ENCODE measurements at places on chromosomes 16 and 17.

DNA sequence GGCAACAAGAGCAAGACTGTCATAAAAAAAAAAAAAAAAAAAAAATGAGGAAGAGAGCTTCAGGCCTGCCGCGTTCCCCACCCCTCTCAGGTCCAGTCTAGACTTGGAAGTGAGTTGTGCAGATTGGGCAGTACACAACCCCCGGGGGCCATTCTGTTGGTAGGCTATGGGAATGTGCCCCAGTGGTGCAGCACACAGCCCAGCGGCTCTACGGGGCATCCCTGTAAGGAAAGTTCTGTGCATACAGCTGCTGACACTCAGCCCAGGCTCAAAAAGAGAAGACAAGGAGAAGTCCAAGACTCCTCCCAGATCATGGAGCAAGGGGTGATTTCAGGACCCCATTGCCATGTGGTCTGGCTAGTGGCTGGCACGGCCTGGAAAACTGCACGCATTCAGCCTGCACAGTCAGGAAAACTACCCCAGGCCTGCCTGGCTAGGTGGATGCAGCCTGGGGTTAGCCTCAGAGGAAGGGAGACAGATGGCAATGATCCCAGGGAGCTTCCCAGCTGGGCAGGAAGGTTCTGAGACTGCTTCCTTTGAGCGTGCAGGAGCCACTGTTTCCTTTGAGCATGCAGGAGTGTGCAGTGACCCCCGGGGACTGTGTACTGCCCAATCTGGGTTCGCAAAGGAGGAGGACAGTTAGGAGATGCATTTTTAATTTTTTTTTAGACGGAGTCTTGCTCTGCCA is 44.8 kb downstream of the PECAM1 start:
- no peak overlapping the region for H3K4me3 ChIP-seq
- H3K27ac ChIP-seq = no peak overlapping the region
- H3K4me1 ChIP-seq = no peaks in the 10 kb centered on the region
- H3K27me3 ChIP-seq = no peaks in the 10 kb centered on the region
- H3K36me3 ChIP-seq = no peaks in the 10 kb centered on the region

DNA sequence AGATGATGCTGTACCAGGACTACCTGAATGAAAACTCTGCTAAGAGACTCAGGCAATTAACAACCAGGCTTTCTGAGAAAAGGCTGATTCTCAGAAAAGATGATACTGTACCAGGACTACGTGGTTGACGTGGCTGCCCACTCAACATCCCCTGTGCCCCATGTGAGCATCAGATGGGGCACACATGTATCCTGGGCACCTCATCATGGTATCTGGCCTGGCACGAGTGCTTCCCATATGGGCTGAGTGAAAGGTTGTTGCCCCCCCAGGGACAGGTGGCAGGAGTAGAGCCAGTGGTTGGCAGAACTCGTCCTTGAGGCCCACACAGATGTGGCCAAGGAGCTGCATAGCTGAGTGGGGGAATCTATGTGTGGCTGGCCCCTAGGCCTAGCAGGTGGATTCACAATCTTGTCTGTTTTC is 3.5 kb upstream of the CES4A start:
- no peaks in the 10 kb centered on the region for H3K36me3 ChIP-seq
- no peak for DNase-seq
- H3K4me3 ChIP-seq = no peak overlapping the region
- H3K4me1 ChIP-seq = no peaks in the 10 kb centered on the region

- H3K27ac ChIP-seq = no peak within 1 kb of the TSS
- DNase-seq = no peak
- H3K4me1 ChIP-seq = no peaks in the 10 kb centered on the region
Observed at GRCh38 chr16:4241928-4242283, at the start of gene SRL. Gene SRL (minus strand): TSS chr16:4242080. CDS start chr16:4242067, 13 bp downstream.

- no peaks in the 10 kb centered on the region for H3K4me1 ChIP-seq
- H3K36me3 ChIP-seq = no peaks in the 10 kb centered on the region
- no peak overlapping the region for H3K27ac ChIP-seq
- DNase-seq = no peak
- H3K4me3 ChIP-seq = no peak overlapping the region
Observed at GRCh38 chr16:47876511-47876910, 279.3 kb downstream of the ABCC12 start.

DNA sequence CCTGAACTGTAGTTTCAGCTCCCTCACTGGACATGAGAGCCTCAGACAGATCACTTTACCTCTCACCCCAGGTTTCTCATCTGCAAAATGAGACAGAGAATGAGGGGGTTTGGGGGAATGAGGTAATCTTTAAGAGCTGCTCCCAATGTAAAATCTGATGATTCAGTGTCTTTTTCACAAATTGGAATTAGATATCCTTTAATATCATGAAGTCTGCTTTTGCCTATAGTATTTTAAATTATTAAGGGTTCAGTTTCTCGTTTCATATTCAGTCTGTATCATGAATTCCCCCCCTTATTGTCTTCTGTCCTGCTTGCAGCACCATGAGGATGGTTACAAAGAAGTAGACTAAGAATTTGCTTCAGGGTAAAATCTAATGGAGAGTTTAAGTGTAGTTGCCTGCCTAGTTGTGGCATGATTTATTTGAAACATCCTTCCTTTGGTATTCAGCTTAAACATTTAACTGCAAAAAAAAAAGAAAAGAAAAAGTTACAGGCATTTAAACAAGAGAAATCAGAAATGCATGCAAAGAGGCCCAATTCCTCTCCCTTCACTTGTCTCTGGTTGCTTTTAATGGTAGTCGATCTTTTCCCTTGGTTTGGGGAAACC is 77.3 kb downstream of the WNT3 start:
- H3K4me1 ChIP-seq = no peaks in the 10 kb centered on the region
- no peak overlapping the region for H3K27ac ChIP-seq

GRCh38 chr17:81712468-81713003 is 452 bp downstream of the SLC25A10 start:
- H3K27ac ChIP-seq = no peak overlapping the region
- DNase-seq = no peak
- no peaks in the 10 kb centered on the region for H3K27me3 ChIP-seq
- peak overlapping the region; percentile 77 for H3K4me3 ChIP-seq
- peaks cover 24% of the 10 kb centered on the region for H3K4me1 ChIP-seq
- no peaks in the 10 kb centered on the region for H3K36me3 ChIP-seq

DNA sequence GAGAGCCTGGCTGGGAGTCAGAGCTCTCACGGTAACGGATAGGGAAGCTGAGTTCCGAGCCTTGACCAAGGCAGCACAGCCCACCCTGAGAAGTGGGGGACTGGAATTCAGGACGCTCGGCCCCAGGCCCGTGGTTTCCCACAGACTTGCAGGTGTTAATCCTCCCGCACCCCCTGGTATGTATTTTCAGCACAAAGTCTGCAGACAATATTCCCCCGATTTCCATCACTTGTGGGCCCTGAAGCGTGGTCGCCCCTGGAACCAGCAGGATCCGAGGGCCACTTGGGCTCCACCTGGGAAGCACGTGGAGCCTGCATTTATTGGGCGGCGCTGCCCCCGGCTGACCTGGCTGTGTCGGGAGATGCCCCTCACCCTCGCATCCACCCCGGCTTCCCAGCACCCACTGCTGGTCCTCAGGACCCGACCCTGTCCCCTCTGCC is 60.2 kb downstream of the WSB1 start:
- H3K4me3 ChIP-seq = peak overlapping the region; percentile 66
- H3K27ac ChIP-seq = no peak overlapping the region
- H3K4me1 ChIP-seq = peaks cover 3% of the 10 kb centered on the region
- peak; percentile 32 for DNase-seq

DNA sequence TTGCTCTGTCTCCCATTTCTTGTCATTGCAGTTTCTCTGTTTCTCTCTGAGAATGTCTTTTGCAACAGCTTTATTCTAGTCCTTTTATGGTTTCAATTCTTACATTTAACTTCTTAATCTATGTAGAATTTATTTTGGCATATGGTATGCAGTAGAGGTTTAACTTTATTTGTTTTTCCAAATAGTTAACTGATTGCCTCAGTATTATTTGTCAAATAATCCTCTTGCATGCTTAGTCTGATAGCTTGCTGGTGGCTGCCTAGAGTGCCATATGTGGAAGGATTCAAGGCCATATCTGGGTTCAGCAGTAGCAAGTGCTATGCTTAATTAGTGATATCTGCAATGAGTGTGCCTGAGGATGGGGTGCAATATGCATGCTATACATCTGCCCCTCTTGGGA is 6.9 kb downstream of the SNTB2 start:
- H3K27ac ChIP-seq = no peak overlapping the region
- H3K36me3 ChIP-seq = no peaks in the 10 kb centered on the region
- no peaks in the 10 kb centered on the region for H3K27me3 ChIP-seq
- DNase-seq = no peak

- no peaks in the 10 kb centered on the region for H3K27me3 ChIP-seq
- H3K4me3 ChIP-seq = no peak overlapping the region
- H3K36me3 ChIP-seq = no peaks in the 10 kb centered on the region
- H3K27ac ChIP-seq = peak overlapping the region; percentile 36
Observed at GRCh38 chr16:49589544-49590031, 216.0 kb downstream of the C16orf78 start.

DNA sequence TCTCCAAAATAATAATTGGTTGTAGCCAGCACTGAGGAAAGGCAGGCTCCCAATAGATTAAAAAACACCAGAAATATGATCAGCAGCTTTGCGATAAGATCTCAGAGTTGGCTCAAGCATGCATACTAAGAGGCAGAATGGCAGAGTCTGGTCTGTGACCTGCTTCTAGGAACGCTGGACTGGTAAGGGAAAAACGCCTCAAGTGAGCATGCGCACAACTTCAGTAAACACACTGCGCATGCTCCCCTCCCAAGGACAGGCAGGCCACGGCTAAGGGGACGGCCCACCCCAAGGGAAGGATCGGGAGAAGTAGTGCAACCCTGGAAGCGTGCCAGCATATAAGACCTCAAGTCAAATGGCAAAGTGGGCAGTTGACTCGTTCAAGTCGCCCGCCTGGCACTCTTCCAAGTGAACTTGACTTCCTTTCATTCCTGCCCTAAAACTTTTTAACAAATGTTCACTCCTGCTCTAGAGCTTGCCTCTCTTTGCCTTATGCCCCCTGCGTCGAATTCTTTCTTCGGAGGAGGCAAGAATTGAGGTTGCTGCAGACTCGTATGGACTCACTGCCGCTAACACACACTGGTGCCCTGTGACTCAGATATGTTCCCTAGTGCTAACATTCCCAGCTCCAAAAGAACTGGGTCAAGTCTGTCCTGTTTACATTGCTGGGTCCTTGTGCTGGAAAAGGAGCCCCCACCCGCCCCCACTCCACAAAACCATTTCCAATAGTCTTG is 22.4 kb upstream of the PRM1 start:
- H3K4me3 ChIP-seq = no peak overlapping the region
- no peaks in the 10 kb centered on the region for H3K27me3 ChIP-seq
- H3K4me1 ChIP-seq = peaks cover 7% of the 10 kb centered on the region
- no peak overlapping the region for H3K27ac ChIP-seq
- DNase-seq = no peak
- H3K36me3 ChIP-seq = no peaks in the 10 kb centered on the region

- no peak for DNase-seq
- H3K27ac ChIP-seq = no peak overlapping the region
Observed at GRCh38 chr16:51464996-51465395, 313.9 kb upstream of the SALL1 start.

DNA sequence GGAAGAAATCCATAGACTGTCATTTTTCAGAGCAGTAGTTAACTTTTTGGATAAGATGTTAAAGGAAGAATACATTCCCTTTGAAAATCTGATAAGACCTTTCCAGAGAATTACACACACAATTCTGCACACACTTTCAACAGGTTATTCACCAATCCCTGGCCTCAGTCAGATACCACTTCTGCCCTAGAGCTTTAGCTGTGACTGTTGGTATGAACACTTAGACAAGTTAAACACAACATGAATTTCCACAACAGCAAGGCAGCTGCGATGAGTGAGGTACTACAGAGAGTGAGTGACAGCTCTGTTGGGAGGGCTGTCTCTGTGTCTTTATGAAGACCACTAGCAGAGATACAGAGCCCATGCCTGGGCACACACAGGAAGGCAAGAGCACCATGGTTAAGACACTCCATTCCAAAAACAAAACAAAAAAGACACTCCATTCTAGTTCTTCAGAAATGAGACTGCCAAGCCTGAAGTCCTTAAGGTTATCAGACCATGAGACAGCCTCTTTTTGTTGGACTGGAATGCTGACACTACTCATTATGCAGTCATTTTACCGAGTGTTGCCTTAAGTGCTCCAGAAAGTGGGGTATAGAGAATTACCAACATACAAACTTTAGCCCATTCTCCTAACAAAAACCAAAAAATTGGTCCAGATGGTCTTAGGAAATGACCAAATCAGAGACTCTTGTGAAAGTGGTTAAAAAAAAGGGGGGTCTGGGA is 42.4 kb downstream of the TOM1L2 start:
- H3K27ac ChIP-seq = no peak overlapping the region
- H3K4me1 ChIP-seq = peaks cover 11% of the 10 kb centered on the region
- H3K27me3 ChIP-seq = no peaks in the 10 kb centered on the region
- H3K36me3 ChIP-seq = no peaks in the 10 kb centered on the region
- DNase-seq = no peak

DNA sequence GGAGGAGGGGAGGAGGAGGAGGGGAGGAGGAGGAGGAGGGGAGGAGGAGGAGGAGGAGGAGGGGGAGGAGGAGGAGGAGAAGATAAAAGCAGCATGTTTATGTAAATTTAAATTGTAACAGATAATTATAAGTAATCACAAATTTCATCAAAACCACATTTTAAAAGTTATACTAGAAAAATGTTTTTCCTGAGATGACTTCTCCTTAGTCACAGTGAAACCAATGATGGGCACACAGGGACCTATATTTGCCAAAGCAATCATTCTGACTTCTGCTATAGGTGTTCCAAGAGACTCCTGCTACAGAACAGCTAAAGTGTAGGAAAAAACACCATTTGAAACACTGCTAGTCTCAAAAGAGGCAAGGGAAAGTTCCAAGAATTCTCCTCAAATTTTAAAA is 66.4 kb downstream of the CEP95 start:
- H3K27ac ChIP-seq = no peak overlapping the region
- DNase-seq = no peak
- no peak overlapping the region for H3K4me3 ChIP-seq
- H3K4me1 ChIP-seq = no peaks in the 10 kb centered on the region
- no peaks in the 10 kb centered on the region for H3K27me3 ChIP-seq
- H3K36me3 ChIP-seq = 0 out of 2 replicates have a peak, but pooled peaks cover 7% of the 10 kb centered on the region

GRCh38 chr17:80414508-80414802 is 512 bp upstream of the ENDOV start:
- no peaks in the 10 kb centered on the region for H3K36me3 ChIP-seq
- no peak for DNase-seq
- H3K4me1 ChIP-seq = peaks cover 3% of the 10 kb centered on the region
- H3K27me3 ChIP-seq = peaks cover 13% of the 10 kb centered on the region
- no peak overlapping the region for H3K27ac ChIP-seq

DNA sequence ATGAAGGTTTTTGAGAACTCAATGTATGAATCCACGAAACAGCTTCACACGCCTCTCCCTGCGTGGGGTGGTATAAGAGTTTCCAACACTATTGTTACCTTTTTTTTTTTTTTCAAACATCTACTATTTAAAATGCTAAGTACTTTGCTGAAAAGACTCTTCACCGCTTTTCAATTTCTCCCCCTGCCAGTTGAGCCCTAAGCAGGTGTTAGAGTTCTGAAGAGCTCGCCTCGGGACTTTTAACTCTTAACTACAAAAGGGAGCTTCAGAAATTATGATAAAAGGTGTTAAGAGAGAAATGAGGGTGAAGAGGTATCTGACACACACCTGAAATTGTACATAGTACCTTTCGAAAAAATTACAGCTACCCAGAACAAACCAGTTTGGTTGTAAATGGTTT is 20.9 kb upstream of the PSMD7 start:
- peaks cover 8% of the 10 kb centered on the region for H3K4me1 ChIP-seq
- H3K27ac ChIP-seq = no peak overlapping the region
- no peaks in the 10 kb centered on the region for H3K36me3 ChIP-seq
- H3K27me3 ChIP-seq = no peaks in the 10 kb centered on the region
- peak; percentile 41 for DNase-seq
- H3K4me3 ChIP-seq = no peak overlapping the region

Measured in GM23338 (cell line).